DMS153 (cell line): ENCODE measurements at places on chromosomes 2 and 18.

GRCh38 chr2:209817844-209818271 lies 46.2 kb downstream of the UNC80 start:
- DNase-seq: no peak

DNA sequence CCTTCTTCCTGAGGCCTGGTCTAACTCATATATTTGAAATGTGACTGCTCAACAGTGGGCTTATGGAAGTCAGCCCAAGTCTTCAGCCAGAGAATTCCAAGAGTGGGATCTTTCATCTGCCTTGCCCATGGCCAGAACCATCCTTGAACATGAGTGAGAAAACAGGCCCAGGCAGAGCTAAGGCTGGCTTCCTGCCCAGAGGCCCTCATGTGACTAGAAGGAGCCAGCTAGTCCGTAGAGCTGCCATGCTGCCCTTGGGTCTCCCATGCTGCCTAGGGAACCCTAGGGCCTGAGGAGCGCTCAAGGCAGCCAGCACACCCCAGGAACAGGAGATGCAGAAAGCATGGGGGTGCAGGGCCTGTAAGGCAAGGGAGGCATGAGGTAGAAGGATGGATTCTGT lies 203.6 kb downstream of the FHOD3 start:
- no peak for DNase-seq

- DNase-seq: no peak
Measured at GRCh38 chr2:210009896-210010295, 7.5 kb downstream of the RPE start.

GRCh38 chr2:193943406-193943960 lies 1713.5 kb upstream of the SLC39A10 start:
- no peak for DNase-seq

GRCh38 chr2:46852598-46852997 lies 63.0 kb downstream of the MCFD2 start:
- DNase-seq: no peak

DNA sequence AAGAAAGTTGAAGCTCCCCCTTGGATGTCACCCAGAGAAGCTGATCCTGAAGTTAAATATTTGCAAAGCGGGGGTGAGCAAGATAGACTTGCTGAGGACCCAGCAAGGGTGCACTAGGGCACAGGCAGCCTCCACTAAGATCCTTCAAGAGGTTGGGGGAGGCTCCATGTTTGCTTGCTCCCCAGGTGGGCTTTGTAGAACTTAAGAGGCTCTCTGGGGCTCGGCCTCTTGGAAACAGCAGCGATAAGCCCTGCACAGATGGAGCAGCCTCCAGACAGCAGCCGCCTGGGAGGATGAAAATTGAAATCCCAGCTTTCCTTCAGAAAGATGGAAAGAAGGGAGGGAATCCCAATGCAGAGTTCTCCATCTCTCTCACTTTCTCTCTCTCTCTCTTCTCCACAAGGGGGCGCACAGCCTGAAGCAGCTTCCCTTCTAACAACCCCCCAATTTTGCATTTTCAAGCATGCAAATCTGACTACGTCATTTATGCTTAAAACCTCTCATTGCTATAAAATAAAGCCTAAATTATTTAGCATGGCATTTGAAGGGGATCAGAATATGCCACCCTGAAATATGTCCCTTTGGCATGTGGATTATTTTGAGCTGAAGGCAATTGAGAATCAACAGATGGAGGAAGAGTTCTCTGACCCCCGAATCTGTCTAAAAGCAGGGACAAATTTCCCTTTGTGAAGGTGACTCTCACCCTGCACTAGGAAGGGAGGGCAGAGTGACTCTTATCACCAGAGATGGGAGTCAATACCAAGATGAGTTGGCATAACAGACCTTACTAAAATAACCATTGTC lies 185.7 kb upstream of the KLHL29 start:
- DNase-seq: no peak

- DNase-seq: no peak
Measured at GRCh38 chr2:205321231-205321630, 361.1 kb upstream of the NRP2 start.

DNA sequence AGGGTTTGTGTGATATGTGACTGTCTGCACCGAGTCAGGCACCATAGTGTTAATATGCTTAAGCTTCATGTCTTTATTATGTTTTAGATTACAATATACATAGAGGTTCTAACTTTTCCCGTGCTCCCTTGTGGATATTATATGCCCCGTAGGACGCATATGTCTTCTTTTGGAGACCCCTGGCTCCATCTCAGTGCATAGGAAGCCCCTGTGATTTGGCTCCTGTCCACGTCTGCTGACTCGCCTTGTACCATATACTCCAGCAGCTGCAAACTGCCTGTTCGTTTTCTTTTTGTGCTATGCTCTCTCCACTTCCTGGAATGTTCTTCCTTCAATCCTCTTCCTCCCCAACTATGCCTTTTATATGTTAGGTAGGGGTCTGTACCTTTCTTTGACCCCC lies 110.9 kb downstream of the PTRHD1 start:
- no peak for DNase-seq

- DNase-seq: no peak
Measured at GRCh38 chr18:251572-251971, 16.3 kb downstream of the THOC1 start.

- peak; percentile 44 for DNase-seq
Measured at GRCh38 chr18:832085-832681, 20.1 kb upstream of the YES1 start.
